ENCODE measurements at places on chromosomes 13 and 19.

- no peaks in the 10 kb centered on the region for H3K27me3 ChIP-seq
- H3K27ac ChIP-seq: peak overlapping the region; percentile 95
- no peak for DNase-seq
- H3K36me3 ChIP-seq: no peaks in the 10 kb centered on the region
These were observed 502 bp downstream of the VRK3 start for GRCh38 chr19:50024719-50025021.

- peaks cover 10% of the 10 kb centered on the region for H3K36me3 ChIP-seq
- H3K4me3 ChIP-seq: no peak overlapping the region
- H3K27me3 ChIP-seq: no peaks in the 10 kb centered on the region
- no peak overlapping the region for H3K27ac ChIP-seq
- peaks cover 36% of the 10 kb centered on the region for H3K4me1 ChIP-seq
These were observed 19.8 kb upstream of the POU2F2 start for GRCh38 chr19:42151782-42152684.

GRCh38 chr13:105721016-105721415 lies 814.4 kb downstream of the EFNB2 start:
- no peaks in the 10 kb centered on the region for H3K27me3 ChIP-seq
- H3K4me3 ChIP-seq: no peak overlapping the region
- no peak for DNase-seq
- no peak overlapping the region for H3K27ac ChIP-seq
- H3K36me3 ChIP-seq: no peaks in the 10 kb centered on the region

DNA sequence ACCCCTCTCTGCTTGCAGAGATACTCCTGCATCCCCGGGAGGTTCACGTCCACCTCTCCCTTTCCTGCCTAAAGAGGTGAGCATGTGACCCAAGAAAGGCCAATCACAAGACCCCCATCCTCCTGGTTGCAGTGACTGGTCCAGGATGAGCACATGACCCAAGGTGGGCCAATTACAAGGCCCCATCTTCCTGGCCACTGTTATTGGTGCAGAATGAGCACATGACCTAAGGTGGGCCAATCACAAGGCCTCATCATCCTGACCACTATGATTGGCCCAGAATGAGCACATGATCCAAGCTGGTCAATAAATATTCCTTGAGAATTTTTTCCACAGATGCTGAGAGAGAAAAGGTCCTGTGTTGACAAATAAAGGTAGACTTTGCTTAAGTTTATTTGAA lies 350.7 kb downstream of the EFNB2 start:
- H3K36me3 ChIP-seq: no peaks in the 10 kb centered on the region
- H3K4me1 ChIP-seq: no peaks in the 10 kb centered on the region
- H3K4me3 ChIP-seq: no peak overlapping the region

DNA sequence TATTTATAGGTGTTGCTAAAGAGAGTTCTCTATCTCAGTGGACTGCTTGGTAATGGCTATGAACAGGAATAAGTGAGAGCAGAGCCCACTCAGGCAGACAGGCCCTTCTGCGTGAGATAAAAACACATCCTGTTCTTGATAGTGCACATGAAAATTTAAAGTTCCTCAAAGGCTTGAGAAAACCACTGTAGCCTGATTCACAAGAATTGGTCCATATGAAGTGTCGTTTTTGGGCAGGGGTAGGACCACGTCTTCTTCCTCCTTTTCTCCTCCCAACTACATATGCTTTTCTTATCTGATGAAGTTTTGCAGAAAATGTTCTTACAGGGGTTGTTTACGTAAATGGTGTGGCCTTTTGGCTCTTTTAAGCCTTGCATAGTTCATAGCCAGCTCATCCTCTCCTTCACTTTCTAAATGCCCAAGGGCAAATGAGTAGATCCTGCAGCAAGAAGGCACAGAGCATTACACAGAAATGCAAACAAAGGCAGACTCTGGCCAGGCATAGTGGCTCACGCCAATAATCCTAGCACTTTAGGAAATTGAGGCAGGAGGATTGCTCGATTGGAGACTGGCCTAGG lies 53.8 kb downstream of the RNF6 start:
- no peaks in the 10 kb centered on the region for H3K36me3 ChIP-seq
- no peak overlapping the region for H3K27ac ChIP-seq
- DNase-seq: no peak
